Activated B cell treated with CpG ODN at 0.5 μM for 24 hours (primary cell): ENCODE measurements at places on chromosomes 5 and 9.

DNA sequence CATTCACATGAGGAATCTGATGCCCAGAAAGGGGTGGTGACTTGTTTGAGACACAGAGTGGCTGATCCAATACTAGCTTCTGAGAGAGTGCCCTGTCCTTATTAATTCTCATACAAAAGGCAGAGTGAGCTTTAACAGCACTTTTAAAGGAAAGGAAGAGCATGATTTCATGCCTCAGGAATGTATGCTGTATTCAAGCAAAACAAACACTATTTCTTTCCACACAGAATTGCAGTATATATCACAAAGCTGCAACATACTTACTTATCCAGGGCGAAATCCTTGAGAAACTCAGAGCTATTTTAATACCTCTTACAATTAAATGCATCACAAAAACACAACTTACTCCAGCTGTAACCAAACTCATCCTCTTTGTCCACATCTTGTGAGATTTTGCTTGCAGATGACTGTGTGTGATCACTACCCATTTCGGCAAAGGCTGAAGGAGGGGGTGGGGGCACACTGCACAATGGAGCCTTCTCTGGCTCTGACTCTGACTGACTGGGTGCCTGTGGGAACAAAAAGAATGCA lies 139.8 kb downstream of the MPDZ start:
- no peaks in the 10 kb centered on the region for H3K4me1 ChIP-seq
- no peak for DNase-seq
- no peak overlapping the region for H3K4me3 ChIP-seq
- H3K27me3 ChIP-seq: no peaks in the 10 kb centered on the region
- H3K27ac ChIP-seq: no peak overlapping the region

- no peak overlapping the region for H3K27ac ChIP-seq
- no peak for DNase-seq
These were observed 76.6 kb downstream of the ARRDC3 start for GRCh38 chr5:91306497-91306896.

- peaks cover 4% of the 10 kb centered on the region for H3K27me3 ChIP-seq
- peaks cover 51% of the 10 kb centered on the region for H3K4me1 ChIP-seq
- H3K4me3 ChIP-seq: no peak overlapping the region
- H3K36me3 ChIP-seq: peaks cover 2% of the 10 kb centered on the region
These were observed 3.5 kb downstream of the PAM start for GRCh38 chr5:102758576-102758975.

DNA sequence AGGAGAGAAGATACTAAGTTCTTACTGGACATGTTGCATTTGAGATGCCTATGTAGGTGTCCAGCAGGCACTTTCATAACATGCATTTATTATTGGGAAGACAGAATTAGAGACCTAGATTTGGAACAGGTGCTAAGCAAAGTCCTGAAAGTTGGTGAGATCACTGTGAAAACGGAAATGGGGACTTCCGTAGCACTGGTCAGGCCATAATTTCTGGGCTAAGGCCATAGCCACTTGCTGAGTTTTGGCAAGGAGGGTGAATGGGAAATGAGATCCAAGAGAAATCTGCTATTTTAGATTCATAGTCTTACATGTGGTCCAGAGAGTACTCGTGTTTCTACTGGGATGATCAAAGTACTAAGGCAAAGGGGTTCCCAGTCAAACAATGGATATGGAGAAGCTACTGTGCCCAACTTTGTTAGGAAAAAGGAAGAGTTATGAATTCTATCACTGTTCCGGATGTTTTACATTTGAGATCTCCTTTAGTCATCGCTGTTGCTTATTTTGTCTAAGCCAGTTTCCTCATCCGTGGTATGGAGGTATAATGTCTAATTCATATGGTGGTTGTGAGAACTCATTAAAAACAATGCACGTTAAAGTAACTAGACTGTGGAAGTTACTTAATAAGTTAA lies 33.4 kb downstream of the TEK start:
- H3K27me3 ChIP-seq: no peaks in the 10 kb centered on the region
- DNase-seq: no peak
- H3K4me3 ChIP-seq: no peak overlapping the region
- no peak overlapping the region for H3K27ac ChIP-seq
- no peaks in the 10 kb centered on the region for H3K36me3 ChIP-seq

DNA sequence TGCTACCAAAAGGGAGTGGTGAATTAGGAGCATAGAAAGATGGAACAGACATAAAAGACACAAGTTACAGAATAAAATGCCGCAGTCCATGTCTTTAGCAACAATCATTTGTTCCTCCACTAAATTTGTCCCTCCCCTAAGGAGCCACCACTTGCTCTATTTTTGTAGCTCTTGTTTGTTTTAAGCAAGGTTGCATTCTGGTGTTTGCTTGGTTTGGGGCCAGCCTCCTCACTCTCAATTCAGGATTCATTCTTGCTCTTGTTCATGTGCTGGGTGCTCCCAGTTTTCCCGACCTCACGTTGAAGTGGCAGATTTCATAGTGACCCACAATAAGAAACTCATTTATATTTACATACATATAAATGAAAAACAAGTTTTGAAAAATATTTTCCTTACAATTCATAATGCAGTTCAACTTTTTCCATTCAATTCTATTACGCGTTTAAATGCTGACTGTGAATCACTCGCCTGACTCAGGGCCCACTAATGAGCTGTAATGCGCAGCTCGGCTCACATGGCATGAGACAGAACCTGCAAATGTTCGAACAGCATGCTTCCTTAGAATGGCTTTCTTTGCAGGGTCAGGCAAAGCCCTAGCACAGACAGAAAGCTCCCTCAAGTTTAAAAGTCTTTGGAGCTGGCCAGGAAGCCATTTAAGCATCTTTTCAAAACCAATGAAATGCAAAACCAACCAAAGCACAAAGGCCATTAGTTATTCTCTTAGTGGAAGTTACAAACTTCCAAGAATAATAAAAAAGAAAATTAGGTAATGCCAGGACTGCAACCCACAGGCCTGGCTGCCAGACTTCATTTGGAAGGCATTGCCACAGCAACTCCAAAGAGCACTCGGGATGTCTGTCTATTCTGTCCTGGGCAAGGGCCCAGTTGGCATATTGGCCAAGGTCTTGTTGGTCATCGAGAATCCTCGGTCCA lies 41.7 kb downstream of the RETREG1 start:
- no peaks in the 10 kb centered on the region for H3K4me1 ChIP-seq
- H3K27ac ChIP-seq: no peak overlapping the region
- no peak overlapping the region for H3K4me3 ChIP-seq
- DNase-seq: no peak

DNA sequence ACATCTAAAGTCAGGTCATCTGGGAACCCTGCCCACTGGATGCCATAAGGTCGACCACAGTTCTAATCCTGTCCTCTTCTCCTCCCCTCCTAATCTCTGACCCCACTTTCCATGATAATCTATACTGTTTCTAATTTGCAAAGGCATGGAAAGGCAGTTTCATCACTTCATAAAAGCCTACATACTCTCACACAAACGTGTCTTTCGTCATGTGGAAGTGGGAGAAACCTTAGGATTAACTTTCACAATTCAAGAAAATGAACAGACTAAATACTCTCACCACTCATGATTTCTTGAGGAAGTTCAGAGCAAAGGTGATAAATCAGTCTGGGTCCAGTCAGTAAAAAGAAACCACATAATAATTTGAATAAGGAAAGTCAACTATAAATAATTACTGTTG lies 5.5 kb downstream of the FANCC start:
- H3K4me1 ChIP-seq: peaks cover 14% of the 10 kb centered on the region
